Kidney tubule cell (primary cell): ENCODE measurements at places on chromosomes 7 and 10.

DNA sequence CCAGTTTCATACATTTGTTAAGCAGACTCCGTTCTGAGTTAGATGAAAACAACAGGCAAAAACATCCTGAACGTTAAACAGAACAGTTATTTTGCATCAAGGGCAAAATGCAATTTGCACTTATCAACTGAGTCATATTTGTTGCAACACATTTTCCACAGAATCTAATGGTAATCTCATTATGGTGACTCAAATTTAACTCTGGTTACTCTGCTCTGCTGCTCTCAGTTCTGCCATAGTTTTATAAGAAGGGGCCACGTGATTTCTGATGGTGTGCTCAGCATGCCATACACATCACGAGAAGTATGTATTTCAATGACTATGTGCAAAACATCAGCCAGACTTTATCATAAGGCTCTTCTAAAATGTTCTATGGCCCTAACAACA lies 148.8 kb downstream of the CHCHD3 start:
- peak; percentile 7 for DNase-seq

GRCh38 chr10:28396331-28396730 lies 93.5 kb upstream of the MPP7 start:
- no peak for DNase-seq

- peak; percentile 73 for DNase-seq
Observed at GRCh38 chr10:103598654-103599115, 105.2 kb downstream of the NEURL1 start.

DNA sequence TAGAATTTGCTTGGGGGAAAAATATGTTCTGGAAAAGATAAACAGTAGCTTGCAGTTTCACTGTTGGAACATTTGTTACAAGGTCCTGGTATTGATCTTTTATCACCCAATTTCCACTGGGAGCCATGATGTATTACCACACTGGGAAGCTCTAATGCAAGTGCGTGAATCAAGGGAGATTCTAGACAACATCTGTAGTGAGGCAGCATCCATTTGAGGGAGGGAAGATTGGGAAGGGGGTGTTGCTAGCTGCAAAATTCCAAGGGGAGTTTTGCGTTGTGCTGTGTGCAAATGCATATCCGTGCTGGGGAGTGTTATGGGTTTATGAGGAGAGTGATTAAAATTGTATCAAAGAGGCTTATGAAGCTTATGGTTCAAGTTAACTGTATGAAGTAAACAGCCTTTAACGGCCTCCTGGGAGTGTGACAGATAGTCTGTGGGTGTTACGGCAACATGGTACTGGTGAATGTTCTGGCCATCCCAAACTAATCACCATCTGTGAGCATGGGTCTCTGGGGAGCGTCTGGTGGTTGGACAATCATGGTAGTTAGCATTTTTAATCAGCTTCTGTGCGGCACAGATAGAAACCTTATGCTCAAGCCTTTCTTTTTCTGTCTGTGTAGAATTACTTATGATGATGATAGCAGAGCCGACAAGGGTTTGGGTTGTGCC lies 601.9 kb upstream of the GALNT17 start:
- no peak for DNase-seq

- DNase-seq: peak; percentile 26
Observed at GRCh38 chr10:95459446-95460045, 101.6 kb downstream of the SORBS1 start.

DNA sequence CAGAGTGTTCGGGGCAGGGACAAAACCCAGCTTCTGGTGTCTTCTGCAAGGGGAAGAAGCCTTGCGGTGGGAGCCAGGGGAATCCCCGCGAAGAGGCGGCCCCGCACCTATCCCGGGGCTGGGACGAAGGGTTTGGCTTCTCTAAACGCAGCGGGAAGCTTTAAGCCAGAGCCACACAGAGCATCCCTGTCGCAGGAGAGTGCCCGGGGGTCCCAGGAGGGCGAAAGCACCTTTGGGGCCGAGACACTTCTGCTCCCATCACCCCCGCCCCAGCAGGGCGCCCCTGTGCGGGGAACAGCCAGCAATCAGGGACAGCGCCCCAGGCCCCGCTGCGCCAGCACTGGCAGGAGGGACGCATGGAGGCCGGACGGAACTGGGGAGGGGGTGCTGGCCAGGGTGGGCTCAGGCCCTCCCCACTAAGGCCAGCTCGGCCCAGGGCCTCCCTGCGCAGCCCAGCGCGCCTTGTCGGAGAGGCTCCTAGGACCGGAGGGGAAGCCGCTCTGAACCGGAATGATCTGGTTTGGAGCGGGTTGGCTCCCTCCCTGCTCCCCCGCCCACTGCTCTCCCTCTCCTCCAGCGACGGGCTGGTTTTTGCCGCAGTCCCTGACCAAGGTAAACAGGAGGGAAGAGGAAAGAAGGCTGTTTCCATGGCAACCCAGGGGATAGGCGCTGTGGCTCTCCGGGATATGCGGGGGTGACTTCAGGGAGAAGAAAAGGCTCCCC lies 63.9 kb downstream of the TMEM209 start:
- peak; percentile 47 for DNase-seq

GRCh38 chr7:127226685-127227374 lies 25.9 kb downstream of the GRM8 start:
- no peak for DNase-seq

- DNase-seq: no peak
Observed at GRCh38 chr7:4765776-4766490, 9.5 kb upstream of the AP5Z1 start.

- DNase-seq: peak; percentile 19
Observed at GRCh38 chr7:111092406-111093236, 1.7 kb downstream of the LRRN3 start.

DNA sequence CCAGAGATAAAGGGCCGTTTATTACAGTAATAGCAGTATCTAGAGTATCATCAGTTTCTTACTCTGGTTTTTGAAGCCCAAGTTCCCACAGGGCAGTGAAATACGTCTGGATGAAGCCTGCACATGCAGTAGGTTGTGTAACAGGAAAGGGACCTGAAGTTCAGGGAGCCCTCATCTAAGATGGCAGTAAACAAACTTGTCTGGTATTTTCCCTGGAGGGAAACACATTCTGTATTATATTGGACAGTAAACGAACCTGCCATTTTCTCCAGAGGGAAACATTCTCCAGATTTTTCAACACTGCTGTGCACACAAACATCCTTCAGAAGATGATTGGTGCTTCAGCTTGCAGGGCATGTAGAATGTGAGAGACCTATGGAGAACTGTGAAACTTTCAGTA lies 189.9 kb downstream of the TFEC start:
- no peak for DNase-seq

GRCh38 chr7:158985583-158985982 lies 129.2 kb downstream of the DYNC2I1 start:
- no peak for DNase-seq

GRCh38 chr10:106771154-106771553 lies 393.4 kb downstream of the SORCS1 start:
- no peak for DNase-seq

DNA sequence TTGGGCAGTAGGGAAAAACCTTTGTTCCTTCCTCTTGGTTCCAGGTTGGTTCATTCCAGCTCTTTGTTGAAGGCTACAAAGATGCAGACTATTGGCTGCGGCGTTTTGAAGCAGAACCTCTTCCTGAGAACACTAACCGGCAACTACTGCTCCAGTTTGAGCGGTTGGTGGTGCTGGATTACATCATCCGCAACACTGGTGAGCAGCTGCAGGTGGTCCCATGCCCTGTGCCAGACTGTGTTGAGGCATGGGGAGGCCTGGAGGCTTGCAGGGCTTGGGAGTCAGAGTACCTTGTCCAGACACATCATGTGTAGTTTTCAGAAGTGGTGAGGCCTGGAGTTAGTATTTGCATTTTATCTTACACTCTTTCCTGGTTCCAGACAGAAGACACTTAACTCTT lies 16.3 kb downstream of the PI4K2A start:
- DNase-seq: no peak

DNA sequence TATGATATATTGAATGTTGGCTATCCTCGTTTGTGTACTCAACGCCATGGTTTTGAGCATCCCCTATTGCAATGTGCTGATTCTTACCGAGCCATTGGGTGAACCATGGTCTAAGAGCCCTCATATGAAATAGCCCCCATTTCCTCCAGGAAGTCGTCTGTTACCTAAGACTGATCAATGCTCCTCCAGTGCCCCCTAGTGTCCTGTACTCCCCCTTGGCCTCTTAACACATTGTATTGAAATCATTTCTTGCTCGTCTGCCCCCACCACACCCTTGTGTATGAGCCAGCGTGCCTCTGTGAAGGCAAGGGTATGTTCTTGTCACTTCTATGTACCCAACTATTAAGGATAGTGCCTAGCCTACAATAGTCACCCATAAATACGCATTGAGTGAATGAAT lies 11.2 kb upstream of the SLC35B4 start:
- peak; percentile 50 for DNase-seq

GRCh38 chr10:79346388-79347225 lies 662 bp upstream of the PPIF start:
- DNase-seq: no peak

GRCh38 chr7:51789489-51789888 lies 472.9 kb upstream of the COBL start:
- no peak for DNase-seq

DNA sequence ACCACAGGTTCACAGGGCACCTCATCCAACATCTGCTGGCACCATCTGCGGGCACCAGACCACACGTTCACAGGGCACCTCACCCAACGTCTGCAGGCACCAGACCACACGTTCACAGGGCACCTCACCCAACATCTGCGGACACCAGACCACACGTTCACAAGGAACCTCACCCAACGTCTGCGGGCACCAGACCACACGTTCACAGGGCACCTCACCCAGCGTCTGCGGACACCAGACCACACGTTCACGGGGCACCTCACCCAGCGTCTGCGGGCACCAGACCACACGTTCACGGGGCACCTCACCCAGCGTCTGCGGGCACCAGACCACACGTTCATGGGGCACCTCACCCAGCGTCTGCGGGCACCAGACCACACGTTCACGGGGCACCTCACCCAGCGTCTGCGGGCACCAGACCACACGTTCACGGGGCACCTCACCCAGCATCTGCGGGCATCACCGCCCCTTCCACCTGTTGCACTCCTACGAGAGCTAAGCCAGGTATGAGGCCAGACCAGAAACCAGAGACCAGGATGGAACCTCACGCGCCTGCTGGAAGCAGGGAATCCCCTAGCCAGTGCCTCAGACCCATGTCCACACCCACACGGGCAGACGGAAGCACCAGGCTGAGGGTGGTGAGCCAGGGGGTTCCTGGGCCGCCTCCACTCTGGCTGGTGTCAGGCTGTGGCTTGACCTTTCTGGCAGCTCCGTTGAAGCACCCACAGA lies 182.8 kb downstream of the MAD1L1 start:
- no peak for DNase-seq

- no peak for DNase-seq
Observed at GRCh38 chr7:91632234-91632940, 248.1 kb downstream of the MTERF1 start.

- no peak for DNase-seq
Observed at GRCh38 chr7:142739923-142740492, 9.3 kb upstream of the PRSS1 start.

DNA sequence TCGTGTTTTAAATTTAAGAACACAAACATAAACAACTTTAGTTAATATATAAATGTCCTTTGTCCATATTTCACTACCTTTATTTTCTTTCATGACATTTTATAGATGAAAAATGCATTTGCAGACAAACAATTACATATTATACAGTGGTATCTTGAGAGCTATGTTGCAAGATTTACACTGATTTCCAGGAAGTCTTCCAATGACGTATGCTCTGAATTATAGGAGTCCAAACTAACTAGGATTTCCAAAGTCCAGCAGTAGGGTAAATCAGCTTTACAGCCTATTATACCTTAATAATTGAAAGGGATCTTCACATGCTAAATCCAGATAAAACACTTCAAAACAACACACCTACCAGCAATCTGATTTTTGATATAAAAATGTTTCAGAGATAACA lies 69.4 kb downstream of the HYCC1 start:
- no peak for DNase-seq

GRCh38 chr7:87797798-87798403 lies 78.3 kb downstream of the SLC25A40 start:
- DNase-seq: peak; percentile 81

- DNase-seq: peak; percentile 35
Observed at GRCh38 chr10:78700816-78701520, 367.8 kb upstream of the ZMIZ1 start.

DNA sequence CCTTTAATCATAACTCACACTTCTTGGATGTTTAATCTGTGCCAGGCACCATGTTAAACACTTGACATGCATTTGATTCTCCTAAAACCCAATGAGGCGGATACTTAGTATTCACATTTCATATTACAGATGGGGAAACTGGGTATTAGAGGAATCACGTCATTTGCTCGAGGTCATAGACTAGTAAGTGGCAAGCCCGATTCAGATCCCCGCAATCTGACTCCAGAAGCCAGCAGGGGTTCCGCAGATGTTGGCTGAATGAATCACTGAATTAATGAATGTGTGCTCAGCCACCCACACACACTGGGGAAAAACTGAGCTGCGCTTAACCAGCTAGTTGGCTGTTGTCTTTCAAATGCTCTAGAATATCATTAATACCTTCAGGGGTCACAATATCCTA lies 22.5 kb upstream of the ENO4 start:
- peak; percentile 87 for DNase-seq

DNA sequence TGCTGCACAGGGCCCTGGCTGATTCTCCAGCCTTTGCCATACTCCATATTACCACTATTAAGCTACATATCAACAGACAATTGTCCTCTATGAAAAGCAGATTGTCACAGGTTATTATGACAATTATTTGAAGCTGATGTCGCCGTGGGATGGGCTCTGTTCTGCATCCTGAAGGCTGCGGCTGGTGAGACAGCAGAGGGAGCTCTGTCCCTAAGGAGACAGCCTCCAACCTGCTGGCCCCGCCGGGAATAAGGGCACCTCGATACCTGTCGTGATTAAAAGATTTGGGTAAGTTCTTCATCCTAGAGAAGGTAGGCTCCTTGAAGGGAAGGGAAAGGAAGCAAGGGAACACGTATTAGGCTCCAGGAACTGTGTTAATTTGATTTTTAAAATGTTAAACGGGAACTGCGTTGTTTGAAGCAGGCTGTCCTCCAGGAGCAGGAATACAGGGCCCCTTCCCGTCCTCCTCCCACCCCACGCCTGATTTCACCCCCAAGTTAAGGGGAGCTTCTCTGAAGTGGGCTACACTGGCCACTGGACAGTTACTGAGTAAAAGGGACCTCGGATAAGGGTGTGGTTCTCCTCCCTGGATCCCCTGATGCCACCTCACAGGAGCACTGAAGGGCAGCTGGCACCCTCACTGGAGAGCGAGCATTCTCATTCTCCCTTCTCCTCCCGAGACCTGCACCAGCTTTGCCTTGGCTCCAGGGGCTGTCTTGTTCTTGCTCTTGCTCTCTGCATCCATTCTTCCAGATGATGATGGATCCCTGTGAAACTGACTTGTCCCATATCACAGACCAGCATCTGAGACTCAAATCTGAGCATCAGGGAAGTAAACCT lies 11.8 kb upstream of the TIAL1 start:
- DNase-seq: peak; percentile 57
